ENCODE measurements at places on chromosomes 13 and 19.

GRCh38 chr19:57719424-57719823, 8.0 kb downstream of the ZNF671 start:
- no peak for DNase-seq

DNA sequence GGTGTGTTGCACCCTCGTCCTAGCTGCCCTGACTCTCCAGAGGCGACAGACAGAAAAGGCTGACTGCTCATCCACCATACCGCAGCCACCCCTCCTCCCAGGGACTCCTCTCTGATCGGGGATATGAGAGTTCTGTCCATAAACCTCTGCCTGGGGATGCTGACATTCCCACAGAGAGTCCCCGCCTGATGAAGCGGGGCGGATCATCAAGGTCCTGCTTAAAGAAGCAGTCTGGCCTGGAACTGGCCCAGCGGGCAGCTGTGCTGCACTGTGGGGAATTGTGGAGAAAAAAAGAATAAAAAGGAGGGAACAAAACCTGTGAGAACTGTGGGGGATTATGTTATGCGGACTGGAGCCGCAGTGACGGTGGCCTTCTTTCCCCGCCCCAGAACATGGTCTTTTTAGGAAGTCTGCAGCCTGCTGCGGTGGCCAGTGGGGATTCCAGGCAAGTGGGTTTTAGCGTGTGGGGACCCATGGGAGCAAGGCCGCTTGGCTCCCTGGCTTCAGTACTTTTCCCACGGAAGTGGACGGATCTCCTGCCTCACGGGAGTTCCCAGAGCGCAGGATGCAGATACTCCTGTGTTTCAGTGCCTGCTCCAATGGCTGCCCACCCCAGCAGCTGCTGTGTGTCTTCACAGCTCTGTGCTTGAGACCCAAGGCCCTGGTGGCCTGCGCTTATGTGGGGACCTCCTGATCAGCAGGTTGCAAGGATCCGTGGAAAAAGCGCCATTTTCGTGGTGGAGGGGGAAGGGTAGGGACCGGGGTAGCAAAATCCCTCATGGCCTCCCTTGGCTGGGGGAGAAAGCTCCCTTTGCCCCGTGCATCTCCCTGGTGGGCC, 1456.2 kb upstream of the SLC10A2 start:
- no peak for DNase-seq

DNA sequence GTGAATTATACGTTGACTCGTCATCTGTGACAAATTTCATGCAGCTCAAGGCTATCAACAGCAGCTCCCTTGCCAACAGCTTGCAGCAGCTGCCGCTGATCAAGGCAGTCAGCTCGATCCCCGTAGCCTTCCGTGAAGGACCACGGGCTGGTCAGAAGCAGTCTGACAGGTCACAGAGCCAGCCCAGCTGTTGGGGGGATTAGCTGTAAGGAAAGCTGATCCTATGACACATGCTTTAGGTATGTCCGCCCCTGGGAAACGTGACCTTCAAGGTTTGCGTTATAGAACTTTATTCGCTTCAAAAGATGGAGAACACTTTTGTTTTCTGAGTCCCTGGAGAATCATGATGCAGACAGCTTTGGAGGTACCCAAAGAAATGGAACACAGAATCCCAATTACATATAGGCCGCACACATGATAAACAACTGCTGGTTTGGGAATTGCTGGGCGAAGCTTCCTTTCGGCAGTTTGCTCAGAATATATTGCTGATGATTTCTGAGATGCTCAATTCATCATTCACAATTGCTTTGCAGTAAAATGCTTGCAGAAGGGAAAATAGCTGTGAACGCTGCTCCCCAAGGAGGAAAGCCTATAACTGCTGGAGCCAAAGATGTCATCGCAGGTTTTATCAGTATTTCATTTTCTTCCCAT, 62.6 kb upstream of the USP29 start:
- no peak for DNase-seq

DNA sequence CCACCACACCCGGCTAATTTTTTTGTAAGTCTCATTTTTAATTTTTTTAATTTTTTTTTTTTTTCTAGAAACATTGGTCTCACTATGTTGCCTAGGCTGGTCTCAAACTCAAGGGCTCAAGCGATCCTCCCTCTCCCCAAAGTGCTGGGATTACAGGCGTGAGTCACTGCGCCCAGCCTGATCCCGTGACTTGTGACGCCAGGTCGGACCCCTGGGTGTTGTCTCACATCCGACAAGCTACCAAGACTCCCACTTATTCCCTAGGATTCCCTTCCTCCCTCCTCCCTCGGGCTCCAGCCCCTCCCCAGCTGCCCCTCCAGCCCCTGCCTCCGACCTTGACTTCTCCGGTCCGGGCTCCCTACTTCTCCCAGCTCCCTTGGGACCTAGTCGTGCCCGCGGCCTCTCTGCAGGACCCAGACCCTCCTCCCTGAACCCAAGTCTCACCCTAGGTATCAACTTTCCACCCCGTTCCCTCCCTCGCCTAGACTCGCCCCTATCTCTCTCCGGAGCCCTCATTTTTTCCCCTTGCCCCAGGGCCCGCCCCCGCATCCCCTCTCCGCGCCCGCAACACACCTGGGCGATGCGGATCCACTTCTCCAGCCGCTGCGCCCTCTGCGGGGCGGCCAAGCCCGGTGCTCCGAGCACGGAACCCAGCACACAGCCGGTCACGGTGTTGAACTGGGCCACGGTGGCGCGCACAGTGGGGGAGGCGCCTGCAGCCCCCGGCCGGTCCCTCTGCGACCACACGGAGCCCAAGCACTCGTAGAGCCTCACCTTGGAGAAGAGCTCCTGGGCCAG, 13.1 kb downstream of the RGL3 start:
- DNase-seq: no peak

GRCh38 chr13:98992355-98992754, 14.5 kb upstream of the DOCK9 start:
- DNase-seq: no peak

DNA sequence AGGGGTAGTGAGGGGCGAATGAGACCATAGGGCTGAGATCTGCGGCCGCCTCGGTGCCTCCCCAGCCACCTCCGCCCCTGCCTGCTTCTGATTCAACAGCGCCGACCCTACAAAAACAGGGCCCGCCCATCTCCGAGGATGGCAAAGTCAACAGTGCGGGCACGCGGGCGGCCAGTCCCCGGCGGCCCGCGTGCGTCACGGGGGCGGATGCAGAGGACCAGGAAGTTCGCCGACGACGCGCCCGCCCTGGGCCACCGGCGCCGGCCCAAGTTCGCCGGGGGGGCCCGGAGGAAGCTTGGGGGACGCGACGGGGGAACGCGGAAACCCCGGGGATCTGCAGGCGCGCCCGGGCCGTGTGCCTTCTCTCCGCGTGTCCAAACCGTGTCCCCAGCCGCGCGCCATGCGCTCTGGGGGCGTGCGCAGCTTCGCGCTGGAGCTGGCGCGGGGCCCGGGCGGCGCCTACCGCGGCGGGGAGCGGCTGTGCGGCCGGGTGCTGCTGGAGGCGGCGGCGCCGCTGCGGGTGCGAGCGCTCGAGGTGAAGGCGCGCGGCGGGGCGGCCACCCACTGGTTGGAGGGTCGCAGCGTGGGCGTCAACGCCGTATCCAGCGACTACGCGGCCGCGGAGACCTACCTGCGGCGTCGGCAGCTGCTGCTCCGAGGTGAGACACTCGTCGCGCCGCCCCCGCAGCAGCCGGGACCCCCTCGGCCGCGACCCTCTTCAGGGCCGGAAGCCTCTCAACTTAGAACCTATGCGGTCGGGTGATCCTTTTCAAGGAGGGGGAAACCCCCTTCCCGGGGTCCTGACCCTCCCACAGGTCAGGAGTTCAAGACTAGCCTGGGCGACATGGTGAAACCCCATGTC, 6.8 kb upstream of the ARRDC2 start:
- DNase-seq: peak; percentile 93

GRCh38 chr13:30337061-30337610, 29.8 kb upstream of the KATNAL1 start:
- no peak for DNase-seq

DNA sequence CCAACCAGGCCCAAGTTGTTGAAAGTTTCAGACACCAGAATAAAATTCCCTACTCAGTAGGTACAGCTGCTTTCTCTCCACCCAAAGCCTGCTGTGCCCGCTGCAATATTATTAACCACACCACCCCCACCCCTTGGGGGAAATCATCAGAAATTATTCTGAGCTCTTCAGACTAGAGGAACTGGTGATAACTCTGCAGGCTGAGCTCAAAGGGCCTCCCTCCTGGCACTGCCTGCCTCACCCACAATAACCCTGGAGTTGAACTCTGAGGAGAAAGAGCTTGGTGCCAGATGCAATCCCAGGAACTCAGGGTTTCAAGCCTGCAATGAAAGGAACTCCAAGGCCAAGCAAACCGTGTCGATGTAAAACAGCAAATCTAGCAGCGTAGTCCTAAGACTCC, 381.7 kb upstream of the ZNF507 start:
- DNase-seq: no peak

- DNase-seq: no peak
Measured at GRCh38 chr13:23793711-23794110, 95.5 kb downstream of the MIPEP start.

DNA sequence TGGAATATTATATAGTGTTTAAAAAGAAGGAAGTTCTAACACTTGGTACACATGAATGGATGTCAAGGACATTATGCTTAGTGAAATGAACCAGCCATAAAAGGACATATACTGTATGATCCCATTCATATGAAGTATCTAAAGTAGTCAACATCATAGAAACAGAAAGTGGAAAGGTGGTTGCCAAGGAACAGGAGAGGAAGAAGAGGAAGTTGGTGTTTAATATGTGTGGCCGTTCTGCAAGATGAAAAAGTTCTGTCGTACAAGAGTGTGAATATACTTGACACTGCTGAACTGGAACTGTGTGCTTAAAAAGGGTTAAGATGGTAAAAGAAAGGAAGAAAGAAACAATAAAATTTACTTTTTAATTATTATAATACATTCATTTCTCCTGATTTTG, 33.1 kb upstream of the C1QTNF9 start:
- DNase-seq: no peak

DNA sequence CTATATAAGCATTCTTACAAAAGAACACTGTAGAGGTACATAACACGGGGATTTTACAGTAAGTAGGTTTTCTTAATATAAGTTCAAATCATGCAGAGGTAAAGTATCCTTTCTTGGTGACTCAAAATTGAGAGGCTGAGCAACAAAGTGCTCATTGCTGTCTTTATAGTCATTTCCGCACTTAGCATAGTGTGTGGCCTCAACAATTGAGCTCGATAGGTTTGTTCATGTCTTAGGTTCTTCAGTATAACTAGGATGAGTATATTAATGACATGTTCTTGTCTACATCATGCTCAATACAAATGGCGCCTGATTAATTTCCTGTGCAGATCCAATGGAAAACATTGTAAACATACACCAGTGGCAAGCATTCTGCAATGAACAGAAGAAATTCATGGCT, 1.4 kb downstream of the WDFY2 start:
- no peak for DNase-seq

DNA sequence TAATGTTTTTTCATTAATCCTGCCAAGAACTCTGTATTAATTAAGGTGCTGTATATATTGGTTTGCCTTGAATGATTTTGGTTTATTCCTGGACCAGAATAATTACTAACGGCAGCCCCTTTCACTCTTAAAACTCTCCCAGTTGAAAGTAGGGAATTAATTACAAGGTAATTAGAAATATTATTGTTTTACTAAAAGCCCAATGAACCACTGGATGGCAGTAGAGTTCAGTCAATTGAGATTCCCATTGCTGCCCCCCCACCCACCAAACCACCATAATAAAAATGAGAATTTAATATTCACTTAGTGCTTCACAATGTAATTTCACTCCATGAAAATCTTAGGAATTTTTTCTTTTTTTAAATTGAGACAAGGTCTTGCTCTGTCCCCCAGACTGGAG, 13.7 kb downstream of the WBP4 start:
- no peak for DNase-seq

DNA sequence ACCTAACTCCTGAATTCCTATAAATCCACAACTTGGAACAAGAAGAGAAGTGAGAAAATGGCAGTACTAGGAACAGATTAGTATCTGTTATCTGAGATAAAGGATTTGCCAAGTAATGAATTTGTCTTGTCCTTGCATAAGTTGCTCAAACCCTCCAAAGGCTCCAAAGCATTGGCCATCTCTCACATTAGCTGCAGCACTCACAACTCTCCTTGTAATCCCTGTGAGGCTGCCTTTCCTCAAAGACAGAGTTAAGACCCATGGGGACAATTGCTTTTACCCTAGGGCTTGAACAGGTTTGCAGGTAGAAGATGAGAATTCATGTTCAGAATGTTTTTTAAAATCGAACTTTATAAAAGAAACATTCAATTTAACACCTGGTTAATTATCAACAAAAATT, 1702.2 kb downstream of the EFNB2 start:
- DNase-seq: no peak

GRCh38 chr13:24684600-24684998, 4.4 kb downstream of the ATP12A start:
- DNase-seq: no peak

- no peak for DNase-seq
Measured at GRCh38 chr19:47228937-47229675, 1.9 kb downstream of the BBC3 start.

- no peak for DNase-seq
Measured at GRCh38 chr13:68715651-68716050, 1392.0 kb upstream of the ATXN8OS start.

GRCh38 chr13:21670006-21670882, 629 bp upstream of the FGF9 start:
- peak; percentile 32 for DNase-seq

GRCh38 chr19:19535311-19536191, 2.5 kb upstream of the CILP2 start:
- DNase-seq: no peak

DNA sequence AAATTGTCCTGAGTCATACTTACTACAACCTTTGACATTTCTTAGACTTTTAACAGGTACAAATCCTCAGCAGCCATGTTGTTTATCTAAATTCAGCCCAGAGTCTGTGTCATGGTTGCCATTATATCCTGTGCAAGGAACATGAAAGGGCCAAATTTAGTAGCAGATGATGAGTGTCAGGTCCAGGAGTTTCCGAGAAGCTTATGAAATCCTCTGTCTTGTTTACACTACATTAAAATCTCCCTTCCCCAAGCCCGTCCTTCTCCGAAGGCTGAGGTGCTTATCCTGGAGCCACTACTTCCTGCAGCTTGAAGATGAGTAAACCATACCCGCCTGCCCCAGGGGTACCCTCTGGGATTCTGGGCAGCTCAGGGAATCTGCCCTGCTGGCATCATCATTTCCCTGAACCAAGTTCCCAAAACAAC, 102.6 kb upstream of the SERP2 start:
- DNase-seq: no peak

DNA sequence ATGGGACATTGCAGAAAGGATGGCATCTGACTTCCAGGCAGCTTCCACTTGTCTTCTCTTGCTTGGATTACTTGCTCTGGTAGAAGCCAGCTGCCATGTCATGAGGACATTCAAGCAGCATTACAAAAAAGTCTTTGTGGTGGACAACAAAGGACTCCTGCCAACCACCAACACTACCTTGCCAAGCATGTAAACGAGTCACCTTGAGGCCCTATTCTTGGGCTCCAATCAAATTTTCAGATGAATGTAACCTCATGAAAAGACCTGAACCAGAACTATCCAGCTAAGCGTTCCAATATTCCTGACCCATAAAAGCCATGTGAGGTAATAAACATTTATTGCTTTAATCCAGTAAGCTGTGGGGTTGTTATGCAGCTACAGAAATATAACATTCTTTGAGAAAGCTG, 12.5 kb downstream of the PROSER1 start:
- no peak for DNase-seq

- no peak for DNase-seq
Measured at GRCh38 chr19:3575260-3575741, 2.6 kb downstream of the HMG20B start.

- no peak for DNase-seq
Measured at GRCh38 chr19:8204961-8205360, 4.2 kb upstream of the CERS4 start.

GRCh38 chr19:12774588-12775555, at the start of gene HOOK2:
Gene HOOK2, minus strand, starts transcription at chr19:12775552. Its CDS starts 103 bp downstream, at chr19:12775449.
- no peak for DNase-seq

- no peak for DNase-seq
Measured at GRCh38 chr13:37141011-37141410, 35.5 kb upstream of the CSNK1A1L start.

Data from stimulated activated CD8-positive, alpha-beta memory T cell treated with anti-CD3 and anti-CD28 coated beads, Interleukin-4, amount 100 ng/mL, for 4 hours (primary cell).